Lung (tissue), 17 donors: ENCODE measurements at places on chromosomes 7 and 10. TPM values are rescaled to one million over a fixed set of nuclear protein-coding genes. Genes with fewer than 3 reads are reported as not detected.
A peak's percentile ranks its signal among the peaks of the same experiment; 100 is the strongest.

Gene ZNF727
- 4.4 TPM for total RNA-seq

Gene OPN4
- 0.12 TPM for total RNA-seq

GRCh38 chr7:75617634-75618234 is 121.0 kb downstream of the HIP1 start:
- H3K36me3 ChIP-seq: no peaks in the 10 kb centered on the region
- no peaks in the 10 kb centered on the region for H3K4me1 ChIP-seq
- H3K27ac ChIP-seq: peak overlapping the region; percentile 77
- DNase-seq: no peak
- H3K4me3 ChIP-seq: no peak overlapping the region
- no peaks in the 10 kb centered on the region for H3K27me3 ChIP-seq

GRCh38 chr10:24554036-24554435 is 169.7 kb downstream of the ARHGAP21 start:
- H3K4me1 ChIP-seq: no peaks in the 10 kb centered on the region
- H3K27me3 ChIP-seq: no peaks in the 10 kb centered on the region
- H3K27ac ChIP-seq: no peak overlapping the region

DNA sequence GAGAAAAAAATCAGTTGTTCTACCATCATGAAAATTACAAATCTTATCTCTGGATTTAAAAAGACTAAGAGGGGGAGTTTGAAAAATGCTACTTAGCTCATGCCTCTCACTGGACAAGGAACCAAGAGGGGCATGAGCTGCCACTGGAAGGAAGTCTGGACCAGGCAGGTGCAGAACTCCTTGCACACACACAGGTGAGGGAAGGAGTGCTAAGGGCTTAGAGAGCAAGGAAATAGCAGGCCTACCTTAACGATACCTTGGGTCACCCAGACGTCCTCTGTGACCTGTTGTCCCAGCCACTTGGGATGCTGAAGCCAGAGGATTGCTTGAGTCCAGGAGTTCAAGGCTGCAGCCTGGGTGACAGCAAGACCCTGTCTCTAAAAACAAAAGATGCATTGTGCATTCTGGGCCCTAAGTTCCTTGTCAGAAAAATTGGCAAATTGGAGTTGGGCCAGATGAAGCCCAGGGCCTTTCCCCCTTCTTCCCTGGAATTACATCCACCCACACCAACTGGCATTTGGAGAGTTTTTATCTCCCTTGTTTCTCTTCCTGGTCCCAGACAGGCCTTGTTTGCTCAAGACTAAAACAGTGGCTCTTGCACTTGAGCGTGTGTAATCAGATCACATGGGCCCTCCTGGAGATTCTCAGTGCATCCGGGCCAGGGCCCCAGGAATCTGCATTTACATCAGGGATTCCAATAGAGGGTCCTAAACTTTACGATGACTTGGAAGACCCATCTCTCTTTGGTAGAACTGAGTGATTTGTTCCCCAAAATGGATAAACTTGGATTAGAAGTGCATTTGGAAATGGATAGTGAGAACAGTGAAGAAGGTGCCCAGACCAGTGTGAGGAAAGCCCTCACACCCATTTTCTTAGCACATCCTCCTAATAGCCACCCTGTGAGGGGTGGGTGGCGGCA is 3.0 kb downstream of the DDIT4 start:
- peak overlapping the region; percentile 60 for H3K27ac ChIP-seq
- no peak for DNase-seq
- peaks cover 5% of the 10 kb centered on the region for H3K4me1 ChIP-seq
- H3K27me3 ChIP-seq: no peaks in the 10 kb centered on the region

DNA sequence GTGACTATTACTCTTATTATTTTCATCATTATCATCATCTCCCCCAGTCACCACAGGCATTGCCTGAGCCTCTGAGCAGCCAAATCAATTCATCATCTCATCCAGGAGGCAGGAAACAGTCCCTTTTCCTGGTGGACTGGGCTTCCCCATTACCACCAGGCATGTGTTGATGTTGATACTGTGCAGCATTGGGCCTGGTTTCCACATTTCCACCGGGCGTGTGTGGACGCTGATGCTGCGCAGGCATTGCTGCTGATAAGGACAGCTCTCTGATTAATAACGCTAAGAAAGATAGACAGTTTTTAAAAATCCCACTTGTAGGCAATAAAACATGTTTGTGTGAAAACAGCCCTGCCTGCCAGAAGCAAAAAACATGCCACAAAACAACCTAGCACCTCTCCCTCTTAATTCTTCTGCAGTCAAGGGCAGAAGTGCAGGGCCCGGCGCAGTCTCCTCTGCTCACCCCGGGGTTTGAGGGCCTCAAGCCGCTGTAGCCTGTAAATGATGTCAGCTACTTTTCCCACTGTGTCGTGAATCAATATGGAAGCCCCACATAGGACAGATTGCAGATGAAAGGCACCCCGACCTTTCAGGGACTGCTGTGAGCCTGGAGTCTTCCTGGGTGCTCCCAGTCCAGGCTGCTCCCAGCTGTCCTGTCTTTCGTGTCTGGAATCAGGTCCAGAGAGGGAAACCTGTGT is 216.0 kb downstream of the WDR37 start:
- no peak overlapping the region for H3K27ac ChIP-seq
- H3K4me1 ChIP-seq: peaks cover 6% of the 10 kb centered on the region
- no peaks in the 10 kb centered on the region for H3K27me3 ChIP-seq
- H3K4me3 ChIP-seq: no peak overlapping the region
- DNase-seq: no peak

DNA sequence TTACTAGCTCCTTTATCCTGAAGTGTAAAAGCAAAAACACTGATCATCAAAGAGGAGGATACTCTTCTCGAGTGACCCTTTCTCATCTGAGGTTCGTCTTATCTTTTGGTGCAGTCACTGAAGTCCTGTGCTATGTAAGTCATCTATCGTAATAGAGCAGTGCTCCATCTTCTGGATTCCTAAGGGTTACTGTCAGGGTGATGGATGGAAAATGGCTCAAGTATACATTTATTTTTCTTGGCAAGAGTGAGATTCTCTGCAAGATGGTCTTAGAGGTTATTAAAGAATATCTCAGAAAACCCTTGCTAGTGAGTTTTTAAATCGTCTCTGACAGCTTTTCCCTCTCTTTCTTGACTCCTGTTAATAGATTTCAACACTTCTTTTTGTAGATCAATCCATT is 12.4 kb downstream of the PRKG1 start:
- no peaks in the 10 kb centered on the region for H3K4me1 ChIP-seq
- no peak overlapping the region for H3K27ac ChIP-seq
- H3K27me3 ChIP-seq: no peaks in the 10 kb centered on the region
- DNase-seq: no peak
- H3K4me3 ChIP-seq: no peak overlapping the region
- no peaks in the 10 kb centered on the region for H3K36me3 ChIP-seq
